ENCODE measurements at places on chromosomes 1 and 21. TPM values are rescaled to one million over a fixed set of nuclear protein-coding genes. Genes with fewer than 3 reads are reported as not detected.

Gene MEAF6
- total RNA-seq, result 49.9 TPM

Gene ZDHHC18
- total RNA-seq, result 4.1 TPM

Gene HOOK1
- total RNA-seq, result not detected

Gene PROK1
- total RNA-seq, result not detected

Gene MEX3A
- 0.62 TPM for total RNA-seq

Gene CA6
- total RNA-seq, result not detected

Gene MYBPH
- 1.0 TPM for total RNA-seq

Gene AADACL3
- not detected for total RNA-seq

Gene KCNK2
- total RNA-seq, result 0.31 TPM

Gene PADI1
- not detected for total RNA-seq

Gene C1orf146
- total RNA-seq, result not detected
